ENCODE measurements at places on chromosomes 13 and 19.
A peak's percentile ranks its signal among the peaks of the same experiment; 100 is the strongest.

- no peak overlapping the region for H3K27ac ChIP-seq
- peaks cover 11% of the 10 kb centered on the region for H3K4me1 ChIP-seq
- no peak for DNase-seq
- H3K36me3 ChIP-seq: no peaks in the 10 kb centered on the region
- H3K27me3 ChIP-seq: no peaks in the 10 kb centered on the region
Observed at GRCh38 chr13:76286178-76286577, 600.0 kb downstream of the KCTD12 start.

GRCh38 chr19:32403291-32403995 lies 2.1 kb upstream of the DPY19L3 start:
- DNase-seq: no peak
- H3K4me1 ChIP-seq: peaks cover 9% of the 10 kb centered on the region
- no peak overlapping the region for H3K4me3 ChIP-seq
- no peak overlapping the region for H3K27ac ChIP-seq
- no peaks in the 10 kb centered on the region for H3K36me3 ChIP-seq

DNA sequence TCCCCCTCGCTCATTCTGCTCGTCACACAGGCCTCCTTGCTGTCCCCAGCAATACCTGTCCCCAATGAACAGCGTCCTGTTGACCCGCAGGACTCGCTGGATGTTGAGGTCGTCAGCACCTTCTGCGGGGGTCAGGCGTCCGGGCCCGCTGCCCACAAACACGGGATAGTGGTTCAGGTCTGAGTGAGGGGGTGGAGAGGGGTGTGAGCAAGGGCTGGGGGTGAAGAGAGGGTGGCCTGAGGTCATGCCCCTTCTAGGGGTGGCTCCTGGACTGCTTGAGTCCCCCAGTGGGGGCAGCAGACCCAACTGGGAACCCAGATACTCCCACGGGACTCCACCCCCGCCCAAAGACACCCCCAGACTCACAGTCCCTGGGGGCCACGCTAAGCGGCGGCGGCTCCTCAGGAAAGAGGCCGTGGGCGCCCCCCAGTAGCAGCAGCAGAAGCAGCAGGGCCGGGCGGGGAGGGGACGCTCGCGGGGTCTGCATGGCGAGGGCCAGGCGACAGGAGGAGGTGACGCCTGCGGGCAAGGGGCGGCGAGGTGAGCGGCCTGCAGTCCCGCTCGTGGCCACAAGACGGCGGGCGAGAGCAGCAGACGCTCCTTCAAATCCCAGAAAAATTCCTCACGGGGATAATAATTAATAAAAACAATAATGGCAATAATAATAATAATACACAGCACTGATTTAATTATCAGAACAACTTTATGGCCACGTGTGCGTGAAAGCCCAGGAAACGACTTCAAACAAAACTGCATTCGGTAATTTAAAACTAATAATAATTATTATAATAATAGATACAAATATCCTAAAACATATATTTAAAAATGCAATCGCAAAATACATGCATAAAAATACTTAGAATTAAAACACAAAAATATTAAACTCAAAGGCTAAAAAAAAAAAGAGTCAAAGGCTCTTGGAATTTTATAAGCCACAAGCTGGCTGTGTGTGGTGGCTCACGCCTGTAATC lies 1.2 kb downstream of the SEMA6B start:
- H3K27ac ChIP-seq: no peak overlapping the region
- H3K36me3 ChIP-seq: no peaks in the 10 kb centered on the region
- H3K27me3 ChIP-seq: no peaks in the 10 kb centered on the region

DNA sequence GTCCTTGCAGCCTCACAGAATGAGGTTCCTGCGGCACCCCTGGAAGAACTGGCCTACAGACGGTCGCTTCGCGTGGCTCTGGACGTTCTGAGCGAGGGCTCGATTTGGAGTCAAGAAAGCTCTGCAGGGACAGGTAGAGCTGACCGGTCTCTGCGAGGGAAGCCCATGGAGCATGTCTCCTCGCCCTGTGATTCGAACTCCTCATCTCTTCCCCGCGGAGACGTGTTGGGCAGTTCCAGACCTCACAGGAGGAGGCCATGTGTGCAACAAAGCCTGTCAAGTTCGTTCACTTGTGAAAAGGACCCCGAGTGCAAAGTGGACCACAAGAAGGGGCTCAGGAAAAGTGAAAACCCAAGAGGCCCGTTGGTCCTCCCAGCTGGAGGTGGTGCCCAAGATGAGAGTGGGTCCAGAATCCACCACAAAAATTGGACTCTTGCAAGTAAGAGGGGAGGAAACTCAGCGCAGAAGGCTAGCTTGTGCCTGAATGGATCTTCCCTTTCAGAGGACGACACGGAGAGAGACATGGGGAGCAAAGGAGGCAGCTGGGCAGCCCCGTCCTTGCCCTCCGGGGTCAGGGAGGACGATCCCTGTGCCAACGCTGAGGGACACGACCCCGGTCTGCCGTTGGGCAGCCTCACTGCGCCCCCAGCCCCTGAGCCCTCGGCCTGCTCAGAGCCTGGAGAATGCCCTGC lies 23.4 kb upstream of the NDUFS7 start:
- H3K4me3 ChIP-seq: no peak overlapping the region
- no peaks in the 10 kb centered on the region for H3K36me3 ChIP-seq
- H3K4me1 ChIP-seq: peaks cover 18% of the 10 kb centered on the region
- no peak for DNase-seq

- no peak for DNase-seq
- H3K27ac ChIP-seq: no peak overlapping the region
- H3K36me3 ChIP-seq: no peaks in the 10 kb centered on the region
- no peaks in the 10 kb centered on the region for H3K4me1 ChIP-seq
- H3K4me3 ChIP-seq: no peak overlapping the region
Observed at GRCh38 chr13:23903906-23904280, 6.6 kb upstream of the C1QTNF9B start.

- H3K36me3 ChIP-seq: no peaks in the 10 kb centered on the region
- no peak for DNase-seq
Observed at GRCh38 chr19:21581646-21582240, 76.3 kb downstream of the ZNF429 start.

DNA sequence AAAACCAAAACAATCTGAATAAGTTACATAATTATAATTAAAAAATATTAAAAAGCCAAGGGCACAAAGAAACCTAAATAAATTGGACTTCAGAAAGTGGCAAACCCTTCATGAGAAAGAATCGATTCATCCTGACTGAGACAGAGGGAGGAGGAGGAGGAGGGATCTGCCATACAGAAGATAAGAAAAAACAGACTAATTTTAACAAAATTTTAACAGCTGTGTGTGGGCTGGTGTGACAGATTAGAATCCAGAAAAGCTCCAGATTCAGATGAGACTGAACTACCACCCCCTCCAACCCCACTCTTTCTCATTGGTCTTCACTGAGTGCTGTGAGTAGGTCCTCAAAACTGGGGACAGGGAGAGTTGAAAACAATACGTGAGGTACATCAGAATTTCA lies 111.5 kb upstream of the HTR2A start:
- H3K27me3 ChIP-seq: no peaks in the 10 kb centered on the region
- no peaks in the 10 kb centered on the region for H3K36me3 ChIP-seq
- no peaks in the 10 kb centered on the region for H3K4me1 ChIP-seq
- no peak overlapping the region for H3K27ac ChIP-seq
- H3K4me3 ChIP-seq: no peak overlapping the region

DNA sequence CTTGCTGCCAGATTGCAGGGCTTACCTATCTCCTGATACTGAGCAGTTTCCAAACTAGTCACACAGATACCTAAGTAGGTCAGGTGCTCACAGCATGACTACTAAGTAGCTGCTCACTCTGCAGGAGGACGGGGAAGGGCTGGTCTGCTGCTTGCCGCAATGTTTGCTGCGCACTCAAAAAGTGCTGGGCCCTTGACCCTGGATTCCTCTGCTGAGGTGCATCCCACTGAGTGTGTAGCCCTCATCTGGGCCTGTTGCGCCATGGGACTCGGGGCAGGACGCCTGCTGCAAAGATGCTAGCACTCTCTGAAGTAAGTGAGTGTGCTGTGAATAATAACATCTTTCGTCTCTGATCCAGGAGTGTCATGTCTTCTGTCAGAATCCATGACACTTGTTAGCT lies 59.2 kb upstream of the MEDAG start:
- no peaks in the 10 kb centered on the region for H3K4me1 ChIP-seq
- H3K27me3 ChIP-seq: no peaks in the 10 kb centered on the region
- no peak overlapping the region for H3K27ac ChIP-seq
- H3K36me3 ChIP-seq: no peaks in the 10 kb centered on the region
- no peak for DNase-seq

DNA sequence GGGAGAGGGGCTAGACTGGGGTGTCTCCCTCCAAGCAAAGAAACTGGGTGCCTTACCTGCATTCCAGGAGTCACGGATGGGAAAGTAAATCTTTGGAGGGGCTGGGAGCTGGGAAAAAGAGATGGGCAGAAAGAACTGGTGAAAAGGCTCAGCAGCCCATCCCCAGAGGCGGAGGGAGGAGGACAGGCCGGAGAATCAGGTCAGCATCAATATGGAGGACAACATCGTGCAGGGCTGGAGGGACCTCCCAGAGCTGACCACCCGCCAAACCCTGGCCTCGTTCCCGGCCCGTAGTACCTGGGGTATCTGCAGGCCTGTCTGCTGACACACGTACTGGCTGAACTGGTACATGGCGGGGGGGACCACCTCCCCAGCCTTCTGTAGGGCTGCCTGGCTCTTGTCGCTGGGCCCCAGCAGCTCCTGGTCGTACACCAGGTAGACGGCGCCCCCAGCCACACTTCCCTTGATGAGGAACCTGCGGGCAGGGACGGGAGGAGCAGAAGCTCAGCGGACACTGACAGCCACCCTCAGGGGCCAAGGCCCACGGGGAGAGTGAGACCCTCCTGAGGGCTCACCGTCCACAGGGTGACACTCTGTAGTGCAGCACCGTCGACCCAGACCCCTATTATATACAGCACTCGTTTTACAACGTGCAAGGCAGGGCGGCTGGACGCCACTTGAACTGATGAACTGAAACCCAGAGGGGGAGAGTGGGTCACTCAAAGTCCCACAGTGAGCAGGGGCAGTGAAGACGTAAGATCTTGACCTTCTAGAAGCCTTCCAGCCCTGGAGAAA lies 830 bp downstream of the MICOS13 start:
- peak; percentile 19 for DNase-seq
- no peaks in the 10 kb centered on the region for H3K27me3 ChIP-seq
- H3K4me3 ChIP-seq: peak overlapping the region; percentile 63
